ENCODE measurements at places on chromosomes 2 and 18.

GRCh38 chr2:238525990-238526389 is 99.3 kb downstream of the ASB1 start:
- DNase-seq, result no peak

GRCh38 chr2:69770193-69770702 is 28.3 kb downstream of the ANXA4 start:
- DNase-seq, result peak; percentile 49

DNA sequence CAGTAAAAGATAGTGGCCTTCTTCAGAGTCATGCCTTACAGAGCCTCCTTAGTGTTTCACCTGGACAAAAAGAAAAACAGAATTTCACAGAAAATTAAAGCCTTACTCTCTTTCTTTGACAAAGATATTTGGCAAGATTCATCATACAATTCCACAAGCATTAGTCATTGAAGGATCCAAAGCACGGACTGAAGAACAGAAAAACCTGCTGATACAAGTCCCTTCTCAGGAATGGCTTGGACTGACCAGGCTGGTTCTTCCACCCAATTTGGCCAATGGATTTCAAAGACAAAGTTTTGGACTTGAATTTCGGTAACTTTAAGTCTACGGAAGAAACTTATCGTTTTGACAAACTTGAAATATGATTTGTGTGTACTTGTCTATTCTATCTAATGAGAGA is 39.1 kb upstream of the GALNT3 start:
- DNase-seq, result no peak

DNA sequence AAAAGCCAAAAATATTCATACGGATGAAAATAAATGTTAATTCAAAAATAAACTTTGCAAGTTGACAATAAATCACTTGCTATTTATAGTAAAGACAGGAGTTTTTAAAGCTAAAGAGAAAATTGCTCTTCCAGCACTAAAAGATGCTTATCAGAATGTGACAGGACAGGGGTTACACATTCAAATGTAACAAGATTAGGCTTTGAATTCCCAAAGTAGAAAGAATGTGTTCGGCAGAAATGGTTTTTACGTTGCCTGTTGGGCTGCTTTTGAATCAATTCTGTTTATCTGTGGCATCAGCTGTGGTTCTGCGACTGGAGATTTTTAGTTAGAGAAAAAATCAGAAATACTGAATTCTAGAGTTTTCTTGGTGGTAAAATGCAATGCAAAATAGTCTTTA is 669.4 kb downstream of the CPS1 start:
- no peak for DNase-seq

- DNase-seq, result no peak
These were observed 463.2 kb downstream of the THSD7B start for GRCh38 chr2:137228566-137228965.

- DNase-seq, result no peak
These were observed 56.3 kb upstream of the UBXN4 start for GRCh38 chr2:135685361-135685760.

Data from activated CD8-positive, alpha-beta T cell treated with anti-CD3 and anti-CD28 coated beads for 36 hours (primary cell).